ENCODE measurements at places on chromosomes 3 and 15.

DNA sequence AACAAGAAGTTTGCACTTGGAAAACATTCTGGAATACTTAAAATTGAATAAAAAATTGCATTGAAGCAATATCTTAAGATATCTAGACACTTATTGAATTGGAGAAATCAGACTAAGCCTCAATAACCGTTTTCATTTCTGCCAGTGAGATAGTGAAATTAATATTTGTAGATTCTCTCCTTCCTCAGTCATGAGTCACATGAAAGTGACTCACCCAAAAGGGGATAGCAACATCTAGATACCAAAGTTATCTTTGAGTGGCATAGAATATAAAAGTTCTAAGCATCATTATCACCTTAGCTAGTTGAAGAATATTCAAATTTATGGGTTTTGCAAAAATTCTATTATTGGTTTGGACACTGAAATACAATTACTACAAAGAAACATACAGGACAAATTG lies 614.8 kb upstream of the ZNF717 start:
- DNase-seq = no peak

- no peak for DNase-seq
These were observed 6.3 kb downstream of the ADAMTS17 start for GRCh38 chr15:100335335-100335999.

DNA sequence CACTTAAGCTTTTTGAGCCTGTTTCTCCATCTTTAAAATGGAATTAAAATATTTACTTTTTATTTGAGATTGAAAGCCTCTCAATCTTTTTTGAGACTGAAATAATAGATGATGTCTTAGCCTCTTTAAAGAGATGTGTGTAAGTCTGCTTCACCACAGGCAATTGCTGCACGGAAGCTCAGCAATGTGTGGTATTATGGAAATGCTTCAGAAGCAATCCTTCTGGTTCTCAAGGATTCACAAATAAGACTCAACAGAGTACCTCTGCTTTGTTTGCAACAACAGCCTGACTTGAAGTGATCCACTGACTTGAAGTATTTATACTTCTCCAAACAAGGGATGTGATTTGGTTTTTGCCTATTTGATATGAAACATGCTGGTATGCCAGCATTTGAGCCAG lies 332.0 kb upstream of the RASGRP1 start:
- DNase-seq = no peak

- DNase-seq = no peak
These were observed 49.2 kb downstream of the TPRA1 start for GRCh38 chr3:127541320-127541719.

GRCh38 chr15:101255051-101255395 lies 3.2 kb upstream of the CHSY1 start:
- peak; percentile 57 for DNase-seq

- peak; percentile 22 for DNase-seq
These were observed 1037.0 kb upstream of the CFAP20DC start for GRCh38 chr3:60086811-60087210.

DNA sequence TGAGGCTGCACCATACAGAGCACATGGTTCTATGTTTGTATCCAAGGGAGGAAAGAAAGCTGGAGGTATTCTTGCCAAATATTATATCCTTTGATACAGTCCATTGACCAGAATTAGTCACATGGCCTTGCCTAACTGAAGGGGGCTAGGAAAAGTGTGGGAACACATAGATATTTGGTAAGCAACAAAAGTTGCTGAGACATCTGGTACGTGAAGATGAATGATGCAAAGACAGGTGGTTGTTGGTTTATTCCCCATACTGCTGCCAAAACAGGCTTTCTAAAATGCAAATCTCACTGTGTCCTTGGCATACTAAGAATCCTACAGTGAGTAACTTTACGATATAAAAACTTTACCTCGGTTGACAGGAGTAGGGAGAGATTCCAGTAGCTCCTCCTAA lies 162.2 kb downstream of the VGLL3 start:
- no peak for DNase-seq

GRCh38 chr3:12138044-12138443 lies 20.7 kb downstream of the TIMP4 start:
- peak; percentile 67 for DNase-seq

DNA sequence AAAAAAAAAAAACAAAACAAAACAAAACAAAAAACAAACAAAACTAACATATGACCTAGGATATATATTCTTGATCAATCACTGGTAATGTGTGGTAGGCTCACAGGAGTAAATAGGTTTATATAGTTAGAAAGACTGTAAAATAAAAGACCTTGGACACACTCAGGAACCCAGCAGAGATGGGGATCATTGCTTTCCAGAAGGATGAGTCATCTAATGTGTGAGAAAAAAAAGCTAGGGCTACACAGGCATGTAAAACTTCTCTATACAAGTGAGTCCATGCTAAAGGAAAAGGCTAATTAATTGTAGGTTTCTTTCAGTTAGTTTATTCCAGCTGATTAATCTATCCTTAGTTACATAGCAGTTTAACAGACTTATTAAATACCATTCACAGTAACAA lies 710.3 kb upstream of the ARPP21 start:
- DNase-seq = no peak

DNA sequence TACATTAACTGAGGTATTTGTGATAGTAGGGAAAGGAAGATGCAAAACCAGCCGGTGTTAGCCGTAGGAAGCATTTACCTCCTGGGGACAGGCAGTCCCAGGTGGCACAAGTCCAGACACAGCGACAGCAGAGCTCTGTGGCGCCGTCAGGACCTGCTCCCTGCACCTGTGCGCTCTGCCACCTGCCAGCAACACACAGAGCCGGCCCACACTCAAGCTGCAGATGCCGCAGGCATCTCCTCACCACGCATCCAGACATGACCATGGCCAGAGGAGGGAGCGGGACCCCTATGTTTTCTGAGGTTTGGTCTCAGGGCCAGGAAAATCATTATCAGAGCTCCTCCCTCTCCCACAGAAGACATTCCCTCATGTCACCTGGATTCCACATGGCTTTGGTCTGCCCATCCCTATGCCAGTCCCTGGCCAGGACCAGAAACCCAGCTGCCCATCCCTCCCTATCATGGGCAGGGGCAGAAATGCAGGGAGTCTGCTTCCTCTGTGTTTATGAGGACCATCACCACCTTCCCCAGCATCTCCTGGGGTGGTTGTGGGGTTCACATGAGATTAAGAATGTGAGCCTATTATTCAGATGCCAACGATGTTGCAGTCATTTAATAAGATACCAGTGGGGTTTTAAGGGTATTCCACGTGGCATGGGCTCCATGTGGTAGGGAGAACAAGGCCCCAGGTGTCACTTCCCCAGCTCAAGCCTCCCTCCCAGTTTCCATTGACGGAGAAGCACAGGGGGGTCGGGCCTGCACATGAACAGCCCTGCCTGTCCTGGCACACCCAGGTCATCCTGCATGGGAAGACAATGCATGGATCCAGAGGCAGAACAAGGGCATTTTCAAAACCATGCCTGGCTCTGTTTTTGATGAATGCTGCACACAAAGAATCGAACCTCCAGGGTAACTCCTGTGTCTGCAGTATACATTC lies 251.1 kb downstream of the OCA2 start:
- no peak for DNase-seq

DNA sequence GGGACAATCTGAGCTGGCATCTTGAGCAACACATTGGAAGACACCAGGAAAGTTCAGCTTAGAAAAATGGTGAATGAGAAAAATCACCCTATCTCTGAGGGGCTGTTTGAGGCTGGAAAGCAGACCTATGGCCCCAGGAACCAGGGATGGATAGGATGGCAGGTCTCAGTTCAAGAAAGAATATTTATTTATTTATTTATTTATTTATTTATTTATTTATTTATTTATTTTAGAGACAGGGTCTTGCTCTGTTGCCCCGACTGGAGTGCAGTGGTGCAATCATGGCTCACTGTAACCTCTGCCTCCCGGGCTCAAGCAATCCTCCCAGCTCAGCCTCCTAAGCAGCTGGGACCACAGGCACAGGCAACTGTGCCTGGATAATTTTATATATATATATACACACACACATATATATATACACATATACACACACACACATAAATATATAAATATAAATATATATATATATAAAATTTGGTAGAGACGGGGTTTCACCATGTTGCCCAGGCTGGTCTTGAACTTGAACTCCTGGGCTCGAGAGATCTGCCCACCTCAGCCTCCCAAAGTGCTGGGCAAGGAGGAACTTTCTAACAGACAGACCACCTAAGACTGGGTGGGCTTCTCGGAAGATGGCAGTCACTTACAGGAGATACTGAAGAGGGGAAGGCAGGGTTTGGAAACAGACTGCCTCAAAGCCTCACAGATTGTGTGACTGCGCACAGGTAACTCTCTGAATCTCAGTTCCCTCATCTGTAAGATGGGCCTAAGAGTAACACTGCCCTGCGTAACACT lies 29.7 kb downstream of the CCDC13 start:
- no peak for DNase-seq

Measured in hematopoietic multipotent progenitor cell treated with erythropoietin and hydrocortisone succinate and interleukin-3 and kit ligand, for 4 days (in vitro differentiated cells).